ENCODE measurements at places on chromosomes 6 and 20. TPM values are rescaled to one million over a fixed set of nuclear protein-coding genes. Genes with fewer than 3 reads are reported as not detected.

ANKRD66 gene
- not detected for total RNA-seq

- no peak for DNase-seq
Measured at GRCh38 chr6:137224799-137225198, 5.6 kb upstream of the IFNGR1 start.

DNA sequence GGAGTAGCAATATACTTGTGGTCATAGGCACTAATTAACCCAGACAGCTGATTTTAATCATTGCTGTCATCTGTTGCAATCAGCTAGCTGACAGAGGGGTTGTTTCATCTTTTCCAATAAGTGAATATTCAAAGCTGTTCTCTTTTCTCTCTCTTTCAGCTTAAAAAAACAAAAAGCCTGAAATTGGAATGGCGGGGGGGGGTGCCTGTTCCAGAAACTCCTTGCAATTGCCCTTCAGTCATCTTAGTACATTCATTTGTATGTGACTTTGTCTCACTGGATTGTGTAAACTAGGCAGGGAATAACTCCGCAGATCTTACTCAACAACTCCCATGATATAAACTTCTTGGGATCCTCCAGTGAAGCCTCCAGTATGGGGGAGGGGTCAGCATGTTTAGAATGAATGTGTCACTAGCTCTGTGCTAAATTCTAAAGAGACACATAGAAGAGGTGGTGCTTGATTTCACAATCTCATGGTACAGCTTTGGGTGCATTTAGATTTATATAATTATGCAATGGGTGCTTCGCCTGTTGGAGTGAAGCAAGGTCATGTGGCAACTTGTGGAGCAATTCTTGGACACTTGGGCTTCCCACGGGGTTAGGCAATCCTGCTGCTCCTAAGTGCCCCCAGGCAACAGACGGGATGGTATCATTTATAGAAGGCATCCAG is 40.1 kb downstream of the SLC24A3 start:
- no peak for DNase-seq

UQCC2 gene
- 295 TPM for total RNA-seq

- no peak for DNase-seq
Measured at GRCh38 chr6:87104667-87105066, 9.8 kb upstream of the CGA start.

DNA sequence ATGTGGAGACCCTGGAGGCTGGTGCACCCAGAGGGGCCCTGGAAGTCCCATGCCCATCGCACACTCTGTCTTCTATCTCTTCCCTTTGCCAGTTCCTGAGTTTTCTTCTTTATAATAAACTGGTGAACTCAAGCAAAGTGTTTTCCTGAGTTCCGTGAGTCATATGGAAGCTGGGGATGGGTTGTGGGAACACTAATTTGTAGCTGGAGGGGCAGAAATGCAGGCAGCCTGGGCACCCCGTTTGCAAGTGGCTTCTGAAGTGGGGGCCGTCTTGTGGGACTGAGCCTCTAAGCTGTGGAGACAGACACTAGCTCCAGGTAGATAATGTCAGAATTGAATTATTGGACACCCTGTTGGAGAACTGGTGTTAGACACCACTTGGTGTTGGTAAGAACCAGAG is 3.2 kb upstream of the PPP1R3G start:
- no peak for DNase-seq

HLA-DMB gene
- 2.7 TPM for total RNA-seq

- DNase-seq, result no peak
Measured at GRCh38 chr6:39953076-39953618, 18.9 kb upstream of the MOCS1 start.

BFSP1 gene
- 0.42 TPM for total RNA-seq

- no peak for DNase-seq
Measured at GRCh38 chr6:156351346-156351966, 425.7 kb upstream of the ARID1B start.

DLL1 gene
- total RNA-seq, result 7.8 TPM

LY86 gene
- 0.23 TPM for total RNA-seq

GRCh38 chr6:26254724-26255123 is 110.3 kb upstream of the BTN3A2 start:
- no peak for DNase-seq

DNA sequence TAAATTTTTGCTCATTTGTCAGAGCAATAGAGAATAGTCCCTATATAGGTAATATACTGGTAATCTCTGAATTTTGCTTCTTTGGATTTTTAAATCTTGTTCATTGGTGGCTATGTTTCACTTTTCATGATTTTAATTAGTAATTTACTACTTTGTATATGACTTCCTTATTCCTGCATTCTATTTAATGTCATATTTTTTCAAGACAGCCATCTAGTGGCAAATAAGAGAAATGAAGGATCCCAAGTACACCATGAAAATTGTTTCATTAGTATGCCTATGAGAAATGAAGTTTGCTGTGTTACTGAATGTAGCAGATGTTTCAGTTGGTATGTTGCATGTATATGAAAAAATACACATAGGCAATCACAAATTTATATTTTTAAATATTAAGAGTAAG is 82.4 kb downstream of the ZNF292 start:
- DNase-seq, result no peak

DNA sequence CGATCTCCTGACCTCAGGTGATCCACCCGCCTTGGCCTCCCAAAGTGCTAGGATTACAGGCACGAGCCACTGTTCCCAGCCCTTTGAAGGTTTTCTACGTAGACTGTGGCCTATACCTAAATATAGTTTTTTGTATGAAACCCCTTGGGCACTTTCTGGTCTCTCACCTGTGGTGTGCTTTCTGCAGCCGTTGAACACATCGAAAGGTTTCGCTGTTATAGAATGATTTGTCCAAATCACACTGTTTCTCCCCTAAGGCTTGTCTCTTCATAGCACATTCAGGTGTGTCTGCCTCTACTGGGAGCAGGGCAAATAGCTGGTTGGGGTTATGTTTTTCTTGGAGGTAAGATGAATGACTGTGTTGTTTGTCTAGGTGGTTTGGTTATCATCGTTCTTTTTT is 597.9 kb downstream of the RNF144B start:
- DNase-seq, result no peak

DNA sequence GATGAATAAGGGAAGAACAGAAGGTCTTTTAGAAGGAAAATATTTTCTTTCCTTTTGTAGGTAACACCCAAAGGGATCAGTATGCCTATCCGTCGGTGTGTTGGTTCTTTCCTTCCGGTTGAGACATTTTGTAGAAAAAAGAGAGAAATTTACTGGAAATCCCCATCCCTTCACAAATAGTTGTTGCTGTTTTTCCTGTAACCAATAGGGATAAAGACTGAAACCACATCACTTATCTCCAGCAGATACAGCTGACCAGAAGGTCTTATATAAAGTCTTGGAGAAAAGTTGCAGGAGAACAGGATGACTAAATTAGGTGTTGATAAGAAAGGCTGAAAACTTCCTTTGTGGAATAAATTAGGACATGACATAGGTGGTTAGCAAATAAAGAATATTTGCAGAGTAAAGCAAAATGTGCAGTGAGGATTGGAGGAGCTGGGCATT is 14.8 kb upstream of the HLA-DRB1 start:
- DNase-seq, result no peak

GRCh38 chr6:112839525-112839961 is 492.4 kb downstream of the RFPL4B start:
- DNase-seq, result peak; percentile 3

LPIN3 gene
- 21.6 TPM for total RNA-seq

SASH1 gene
- total RNA-seq, result 24.9 TPM

TMEM181 gene
- total RNA-seq, result 8.4 TPM

GRCh38 chr20:14193885-14194284 is 143.5 kb downstream of the FLRT3 start:
- no peak for DNase-seq

DNA sequence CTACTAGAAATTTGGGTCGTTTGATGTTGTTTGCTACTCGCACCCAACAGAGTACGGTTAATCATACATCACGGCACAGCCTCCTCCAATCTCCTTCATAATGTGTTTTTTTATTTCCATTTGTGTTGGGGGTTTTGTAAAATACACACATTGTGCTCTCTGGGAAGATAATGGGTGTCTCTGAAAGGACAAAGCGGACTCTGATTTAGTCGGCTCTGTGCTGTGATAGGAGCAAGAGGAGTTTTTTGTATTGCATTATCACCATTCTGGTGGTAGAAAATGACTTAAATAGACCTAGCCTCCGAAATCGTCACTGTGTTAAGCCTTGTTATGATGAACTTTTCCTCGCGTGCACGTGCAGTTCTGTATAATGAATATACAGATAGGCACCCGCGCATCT is 196.3 kb downstream of the CDH4 start:
- no peak for DNase-seq

DNA sequence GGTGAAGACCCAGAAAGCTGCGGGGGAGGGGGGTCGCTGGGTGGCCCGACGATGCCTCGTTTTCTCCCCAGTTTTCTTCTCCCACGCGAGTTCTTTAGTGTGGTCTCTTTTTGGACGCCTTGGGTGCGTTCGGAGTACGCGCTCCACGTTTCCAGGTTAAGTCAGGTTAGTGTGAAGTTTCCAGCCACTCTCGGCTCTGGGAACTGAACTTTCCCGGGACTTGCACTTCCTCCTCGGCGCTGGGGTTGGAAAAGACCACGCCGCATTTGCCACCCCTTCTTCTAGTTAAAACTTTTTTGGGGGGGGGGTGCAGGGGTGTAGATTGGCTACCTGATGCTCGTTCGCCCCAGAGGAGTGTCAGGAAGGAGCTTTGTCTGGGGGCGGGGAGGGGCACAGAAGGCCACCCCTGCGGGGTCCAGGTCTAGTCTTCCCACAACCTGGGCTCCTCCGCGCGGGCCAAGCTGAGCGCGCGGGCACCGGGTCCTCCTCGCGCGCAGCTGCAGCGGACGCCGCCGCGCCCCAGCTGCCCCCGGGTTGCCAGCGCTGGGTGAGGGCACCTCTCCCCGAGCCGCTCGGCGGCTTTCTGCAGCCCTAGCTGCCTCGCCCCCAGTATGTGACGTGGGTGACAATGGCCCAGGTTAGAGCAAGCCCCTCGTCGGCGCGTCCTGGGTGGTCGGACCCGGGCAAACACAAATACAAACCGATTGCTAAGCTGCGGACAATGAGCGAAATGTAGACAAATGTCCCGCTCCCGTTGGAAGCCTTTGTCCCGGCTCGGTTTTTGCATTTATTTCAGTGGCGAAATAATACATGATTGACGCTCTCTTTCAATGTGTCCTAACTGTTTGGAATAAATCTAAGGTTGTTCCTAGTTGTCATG is 1.7 kb upstream of the NKX2-2 start:
- no peak for DNase-seq

CALHM4 gene
- not detected for total RNA-seq

MAFB gene
- total RNA-seq, result 5.2 TPM

- no peak for DNase-seq
Measured at GRCh38 chr6:39128106-39128505, 13.1 kb upstream of the SAYSD1 start.

DNA sequence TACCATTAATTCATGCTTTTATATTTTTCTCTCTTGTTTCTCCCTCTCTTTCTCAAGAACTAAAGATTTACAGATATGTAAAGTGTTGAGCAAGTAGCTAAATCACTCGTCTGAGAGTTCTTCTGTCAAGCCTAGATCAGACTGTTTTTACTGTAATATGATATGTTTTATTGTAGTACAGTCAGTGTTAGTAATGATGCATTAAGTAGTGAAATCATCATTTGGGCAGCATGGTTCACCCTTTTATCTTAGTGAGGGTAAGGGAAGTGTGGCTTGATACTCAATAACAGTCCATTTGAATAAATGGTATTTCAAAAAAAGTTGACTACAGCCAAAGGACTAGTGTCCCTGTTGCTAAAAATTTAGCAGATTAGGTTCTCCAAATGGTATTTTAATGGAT is 9.2 kb downstream of the CYB5R4 start:
- no peak for DNase-seq

- DNase-seq, result no peak
Measured at GRCh38 chr6:117025310-117025709, 148.3 kb downstream of the RFX6 start.

GRCh38 chr20:51525241-51526105 is 17.0 kb downstream of the NFATC2 start:
- DNase-seq, result peak; percentile 40

TSHZ2 gene
- 5.8 TPM for total RNA-seq

DNA sequence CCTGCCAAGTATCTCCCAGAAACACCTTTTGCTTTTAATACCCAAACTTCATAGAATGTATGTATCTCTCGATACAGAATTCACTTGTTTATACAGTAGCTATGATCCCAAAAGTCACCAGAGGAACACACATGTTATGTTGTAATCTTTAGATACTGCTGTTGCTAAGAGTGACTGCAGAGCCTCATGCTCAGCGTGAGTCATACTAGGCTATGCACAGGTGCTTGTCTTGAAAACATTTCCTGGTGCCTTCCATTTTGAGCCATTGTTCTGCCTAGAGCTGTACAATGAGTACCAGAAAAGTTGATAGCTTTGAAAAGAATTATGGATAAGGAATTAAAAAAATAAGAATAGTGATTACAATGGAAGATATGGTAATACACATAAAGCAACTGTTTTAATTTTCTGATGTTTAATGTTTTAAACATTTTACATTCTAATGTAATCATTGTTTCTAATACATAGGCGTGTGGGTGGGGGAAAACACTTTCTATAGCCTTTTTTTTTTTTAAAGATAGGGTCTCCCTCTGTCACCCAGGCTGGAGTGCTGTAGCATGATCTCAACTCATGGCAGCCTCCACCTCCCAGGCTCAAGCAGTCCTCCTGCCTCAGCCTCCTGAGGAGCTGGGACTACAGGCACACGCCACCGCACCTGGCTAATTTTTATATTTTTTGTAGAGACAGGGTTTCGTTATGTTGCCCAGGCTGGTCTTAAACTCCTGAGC is 79.4 kb downstream of the CD24 start:
- DNase-seq, result no peak

GLP1R gene
- 1.8 TPM for total RNA-seq

GFOD1 gene
- total RNA-seq, result 47.5 TPM

DNA sequence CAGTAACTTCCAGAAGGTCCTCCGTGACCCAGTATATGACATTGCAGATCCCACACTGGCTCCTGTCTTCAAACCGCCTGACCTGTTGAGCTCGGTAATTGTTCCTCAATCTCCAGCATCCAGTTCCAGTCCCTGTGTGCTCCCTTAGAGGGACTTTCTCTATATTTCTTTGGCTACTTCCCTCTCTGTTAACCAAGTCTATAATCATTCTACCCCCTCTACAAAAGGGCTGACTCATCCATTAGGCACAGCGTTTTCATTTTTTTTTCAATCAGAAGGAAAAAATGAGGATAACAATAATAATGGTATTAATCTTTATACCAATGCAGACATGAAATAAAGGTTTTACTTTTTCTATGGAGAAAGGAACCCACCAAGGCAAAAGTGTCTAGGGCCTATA is 69.3 kb downstream of the FAM229B start:
- DNase-seq, result no peak

DEFB124 gene
- not detected for total RNA-seq

GRCh38 chr6:21612067-21612745 is 18.7 kb downstream of the SOX4 start:
- no peak for DNase-seq

- no peak for DNase-seq
Measured at GRCh38 chr6:140816681-140817080, 1316.0 kb upstream of the GJE1 start.

OXT gene
- not detected for total RNA-seq
